Stimulated activated CD4-positive, alpha-beta T cell treated with anti-CD3 and anti-CD28 coated beads, TNF-alpha, amount 100 ng/mL, for 1 hour (primary cell): ENCODE measurements at places on chromosomes 12 and 14.

DNA sequence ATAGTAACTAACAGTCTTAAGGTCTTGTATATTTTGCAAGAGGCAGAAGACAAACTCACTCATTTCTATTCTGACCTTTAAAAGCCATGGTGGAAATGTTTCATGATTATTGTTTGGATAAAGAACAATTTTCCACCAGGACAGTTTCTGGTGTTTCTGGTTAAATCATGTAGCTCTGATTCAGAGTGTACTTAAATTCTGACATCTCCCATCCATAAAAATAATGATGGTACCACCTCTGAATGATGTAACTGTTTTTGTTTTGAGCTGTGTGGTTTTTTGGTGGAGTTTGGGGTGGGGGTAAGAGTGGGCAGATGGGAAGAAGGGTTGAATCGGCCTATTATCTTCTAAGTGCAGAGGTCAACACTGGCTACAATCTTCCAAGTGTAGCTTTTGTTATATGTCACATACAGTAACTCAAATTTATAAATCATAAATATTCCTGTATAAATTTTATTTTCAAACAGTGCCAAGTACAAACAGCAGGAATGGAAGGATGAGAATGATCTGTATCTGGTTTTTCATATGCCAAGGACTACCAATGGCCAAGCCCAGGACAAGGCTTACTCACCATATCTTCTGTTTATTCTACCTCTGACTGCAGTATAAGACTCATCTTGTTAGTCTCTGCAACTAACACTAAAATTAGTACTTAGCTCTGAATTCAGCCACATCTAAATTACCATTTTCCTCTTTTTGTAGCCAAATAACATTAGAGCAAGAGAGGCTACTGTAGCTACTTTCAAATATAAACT is 108.7 kb downstream of the BCAT1 start:
- no peak for DNase-seq

DNA sequence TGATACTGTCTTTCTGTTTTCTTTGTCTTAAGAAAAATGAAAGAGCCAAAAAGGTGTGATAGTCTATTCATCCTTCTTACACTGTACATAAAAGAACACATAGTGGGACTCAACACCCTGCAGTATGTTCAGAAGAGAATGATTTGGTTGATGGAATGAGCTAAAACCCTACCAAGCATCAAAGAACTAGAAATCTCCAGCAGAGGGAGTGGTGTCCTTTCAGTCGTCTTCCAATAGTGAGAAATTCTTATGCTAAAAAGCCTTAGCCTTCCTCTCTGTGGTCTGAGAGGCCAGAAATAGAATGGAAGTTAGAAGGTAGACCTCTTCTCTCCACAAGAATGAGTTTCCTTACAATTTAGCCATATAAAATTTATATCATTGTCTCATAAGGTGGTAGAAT is 393.4 kb upstream of the SEL1L start:
- DNase-seq, result no peak

DNA sequence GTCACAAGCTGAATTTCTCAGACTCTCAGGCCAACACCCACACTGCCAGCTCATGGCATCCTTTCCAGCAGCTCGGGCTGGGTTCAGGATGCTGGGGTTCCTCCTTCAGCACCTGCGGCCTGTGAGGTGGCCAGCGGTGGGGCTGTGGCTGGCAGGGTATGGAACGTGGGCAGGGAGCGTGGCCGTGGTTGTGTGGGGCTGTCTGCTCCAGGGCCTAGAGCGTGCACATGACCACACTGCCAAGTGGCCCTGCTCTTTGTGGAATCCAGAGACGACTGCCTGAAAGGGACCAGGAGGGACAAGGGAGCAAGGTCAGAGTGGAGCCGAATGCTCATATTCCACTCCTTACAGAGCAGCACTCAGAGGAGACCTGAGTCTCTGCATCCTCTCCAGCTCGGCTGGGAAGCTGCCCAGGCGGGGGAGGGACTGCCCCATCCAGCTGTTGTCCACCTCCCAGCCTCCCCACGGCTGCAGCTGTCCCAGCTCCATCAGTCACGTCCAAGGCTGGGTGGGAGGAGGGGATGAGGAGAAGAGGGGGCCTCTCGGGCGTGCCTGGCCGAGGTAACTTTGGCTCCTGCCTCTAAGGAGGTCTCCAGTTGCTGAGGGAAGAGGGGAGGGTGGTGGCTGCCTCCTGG is 71.3 kb downstream of the TSPAN9 start:
- DNase-seq, result no peak

- no peak for DNase-seq
Observed at GRCh38 chr14:26137161-26137560, 460.7 kb downstream of the NOVA1 start.

DNA sequence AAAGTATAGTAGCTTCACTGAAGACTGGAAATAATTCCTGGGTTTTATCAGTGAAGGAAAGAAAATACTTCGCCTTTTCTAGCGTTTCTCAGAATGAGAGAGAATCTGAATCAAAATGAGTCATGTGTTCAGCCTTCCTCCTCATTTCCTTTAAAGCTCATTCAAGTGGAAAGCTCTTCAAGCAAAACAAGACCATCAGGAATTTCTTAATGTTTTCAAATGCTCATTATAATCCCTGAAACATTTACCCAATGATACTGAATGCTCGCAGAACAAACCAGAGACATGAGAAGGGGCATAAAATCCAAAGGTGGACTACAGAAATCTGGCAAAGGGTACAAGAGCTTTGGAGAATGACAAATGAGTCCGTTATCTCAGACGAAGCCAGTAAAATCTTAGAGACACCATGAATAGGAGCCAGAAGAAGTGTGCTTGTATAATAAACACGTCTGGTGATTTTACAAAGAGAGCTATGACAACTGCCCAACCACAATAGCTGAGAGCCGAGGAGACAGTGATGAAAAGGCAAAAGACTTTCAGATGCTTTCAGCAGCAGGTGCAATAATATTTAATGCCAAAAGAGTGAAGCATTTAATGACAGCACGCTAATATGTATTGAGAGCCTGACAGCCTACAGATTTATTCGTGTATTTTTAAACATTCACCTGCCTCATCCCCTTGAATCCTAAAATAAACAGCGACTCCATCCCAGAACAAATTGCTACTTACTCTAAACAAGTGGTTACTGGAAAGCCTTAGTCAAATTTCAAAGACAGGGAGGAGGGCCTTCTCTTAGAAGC is 19.0 kb downstream of the SPRING1 start:
- DNase-seq, result no peak

- DNase-seq, result no peak
Observed at GRCh38 chr12:7991535-7991934, 41.0 kb upstream of the FOXJ2 start.

GRCh38 chr12:128783129-128783574 is 40.6 kb downstream of the SLC15A4 start:
- no peak for DNase-seq

DNA sequence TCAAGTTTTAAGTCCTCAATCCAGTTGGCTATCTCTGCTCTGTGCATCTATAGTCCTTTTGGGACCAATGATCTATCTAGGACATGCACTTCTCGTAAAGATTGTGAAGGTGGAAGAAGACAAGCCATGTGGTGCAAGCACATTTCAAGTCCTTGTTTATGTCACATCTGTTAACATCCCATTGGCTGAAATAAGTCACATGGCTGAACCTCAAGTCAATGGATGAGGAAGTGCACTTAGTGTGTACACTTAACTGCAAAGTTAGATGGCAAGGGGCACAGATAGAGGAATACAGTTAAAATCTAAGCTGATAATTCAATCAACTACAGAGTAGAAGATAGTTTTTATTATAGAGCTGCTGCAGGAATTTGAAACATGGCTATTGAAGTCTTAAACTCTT is 362.8 kb upstream of the TBX3 start:
- no peak for DNase-seq

GRCh38 chr14:91284791-91285548 is 40.5 kb upstream of the GPR68 start:
- DNase-seq, result no peak

- no peak for DNase-seq
Observed at GRCh38 chr12:94244165-94245133, 96.1 kb downstream of the PLXNC1 start.

- no peak for DNase-seq
Observed at GRCh38 chr14:28121512-28122297, 644.9 kb upstream of the FOXG1 start.

GRCh38 chr14:52950410-52950897 is 396 bp downstream of the FERMT2 start:
- DNase-seq, result no peak

GRCh38 chr12:51721282-51721940 is 127.1 kb downstream of the FIGNL2 start:
- DNase-seq, result no peak

- DNase-seq, result no peak
Observed at GRCh38 chr12:21894792-21895595, 46.2 kb downstream of the ABCC9 start.

DNA sequence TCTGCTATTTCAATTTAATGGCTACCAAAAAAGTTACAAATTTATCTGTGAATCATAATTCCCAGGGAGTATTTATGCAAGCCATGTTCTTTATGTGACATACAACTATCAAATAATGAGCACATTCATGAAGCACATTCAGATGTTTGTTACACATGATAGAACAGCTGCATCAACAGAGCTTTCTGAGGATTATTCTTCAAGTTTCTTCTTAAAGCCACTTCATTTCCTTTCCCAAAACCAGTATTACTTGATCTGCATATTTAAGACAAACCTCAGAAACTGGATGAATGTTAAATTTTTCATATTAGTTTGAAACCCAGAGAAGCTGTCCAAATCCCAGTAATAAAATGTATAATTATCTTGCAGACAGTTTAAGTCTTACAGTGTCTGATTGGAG is 73.6 kb upstream of the SOX5 start:
- DNase-seq, result no peak

DNA sequence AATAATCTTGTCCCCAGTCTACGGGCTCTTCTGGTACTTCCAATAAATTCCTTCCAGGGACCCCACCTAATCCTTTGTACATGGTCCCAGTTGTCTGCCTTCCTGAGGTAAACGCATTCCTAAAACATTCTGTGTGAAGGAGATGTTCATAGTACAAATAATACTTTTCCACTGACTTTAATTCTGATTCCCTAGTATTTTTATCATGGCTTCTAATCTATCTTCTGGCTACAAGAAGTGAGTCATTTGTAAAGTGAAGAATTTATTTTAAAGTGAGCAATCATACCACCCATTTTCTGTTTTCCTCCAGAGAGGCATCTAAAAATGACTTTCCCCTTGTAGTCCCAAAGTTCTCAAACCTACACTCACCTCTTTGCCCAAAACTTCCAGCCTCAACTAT is 65.9 kb upstream of the NUDT4 start:
- DNase-seq, result no peak

DNA sequence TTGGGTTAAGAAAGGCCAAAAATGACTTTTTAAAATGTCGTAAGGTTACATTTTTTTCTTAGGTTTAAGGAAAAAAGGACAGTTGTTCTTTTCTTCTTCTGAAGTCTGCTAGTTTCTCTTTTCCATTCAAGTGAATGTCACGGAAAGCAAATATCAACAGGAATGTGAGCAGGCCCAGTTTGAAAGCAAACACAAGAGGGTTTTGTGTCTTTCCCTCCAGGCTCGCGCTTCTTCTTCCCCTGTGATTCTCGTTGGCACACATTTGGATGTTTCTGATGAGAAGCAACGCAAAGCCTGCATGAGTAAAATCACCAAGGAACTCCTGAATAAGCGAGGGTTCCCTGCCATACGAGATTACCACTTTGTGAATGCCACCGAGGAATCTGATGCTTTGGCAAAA is 85.4 kb downstream of the LRRK2 start:
- no peak for DNase-seq

- no peak for DNase-seq
Observed at GRCh38 chr12:28704477-28705169, 444.5 kb upstream of the FAR2 start.

GRCh38 chr12:111991946-111992345 is 21.0 kb downstream of the TMEM116 start:
- DNase-seq, result no peak

DNA sequence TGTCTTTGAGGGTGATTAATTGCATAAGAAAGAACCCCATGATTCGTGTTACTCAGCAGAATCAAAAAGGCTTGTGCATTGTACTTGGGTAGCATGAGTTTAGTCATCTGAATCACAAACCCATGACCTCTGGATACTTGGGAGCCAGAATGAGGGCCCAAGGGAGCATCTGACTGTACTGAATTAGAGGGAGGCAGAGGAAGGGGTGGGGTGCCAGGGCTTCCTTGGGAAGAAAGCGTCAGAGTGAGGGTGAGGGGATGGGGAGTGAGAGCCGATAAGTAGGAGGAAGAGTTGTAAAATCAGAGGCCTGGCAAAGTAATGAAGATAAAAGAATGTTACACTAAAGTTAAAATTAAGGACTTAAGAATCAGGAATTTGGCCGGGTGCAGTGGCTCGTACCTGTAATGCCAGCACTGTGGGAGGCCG is 29.8 kb downstream of the GPRC5D start:
- DNase-seq, result no peak

- no peak for DNase-seq
Observed at GRCh38 chr12:42094277-42094676, 50.4 kb downstream of the GXYLT1 start.

- DNase-seq, result no peak
Observed at GRCh38 chr12:13404111-13404628, 207.6 kb downstream of the EMP1 start.

DNA sequence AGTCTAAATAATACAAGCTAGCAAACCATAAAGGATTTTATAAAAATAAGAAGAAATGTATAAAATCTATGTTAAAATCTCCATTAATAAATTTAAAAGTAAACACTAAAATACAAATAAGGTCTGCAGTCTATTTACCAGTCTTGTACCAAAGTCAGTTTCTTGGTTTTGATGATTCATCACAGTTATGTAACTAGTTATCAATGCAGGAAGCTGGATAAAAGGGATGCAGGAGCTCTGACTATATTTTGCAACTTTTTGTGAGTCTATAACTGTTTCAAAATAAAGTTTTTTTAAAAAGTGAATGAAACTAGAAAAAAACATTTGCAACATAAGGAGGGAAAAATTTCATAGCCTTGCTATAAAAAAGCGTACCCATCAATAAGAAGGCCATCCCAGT is 151.5 kb downstream of the DERA start:
- DNase-seq, result no peak

DNA sequence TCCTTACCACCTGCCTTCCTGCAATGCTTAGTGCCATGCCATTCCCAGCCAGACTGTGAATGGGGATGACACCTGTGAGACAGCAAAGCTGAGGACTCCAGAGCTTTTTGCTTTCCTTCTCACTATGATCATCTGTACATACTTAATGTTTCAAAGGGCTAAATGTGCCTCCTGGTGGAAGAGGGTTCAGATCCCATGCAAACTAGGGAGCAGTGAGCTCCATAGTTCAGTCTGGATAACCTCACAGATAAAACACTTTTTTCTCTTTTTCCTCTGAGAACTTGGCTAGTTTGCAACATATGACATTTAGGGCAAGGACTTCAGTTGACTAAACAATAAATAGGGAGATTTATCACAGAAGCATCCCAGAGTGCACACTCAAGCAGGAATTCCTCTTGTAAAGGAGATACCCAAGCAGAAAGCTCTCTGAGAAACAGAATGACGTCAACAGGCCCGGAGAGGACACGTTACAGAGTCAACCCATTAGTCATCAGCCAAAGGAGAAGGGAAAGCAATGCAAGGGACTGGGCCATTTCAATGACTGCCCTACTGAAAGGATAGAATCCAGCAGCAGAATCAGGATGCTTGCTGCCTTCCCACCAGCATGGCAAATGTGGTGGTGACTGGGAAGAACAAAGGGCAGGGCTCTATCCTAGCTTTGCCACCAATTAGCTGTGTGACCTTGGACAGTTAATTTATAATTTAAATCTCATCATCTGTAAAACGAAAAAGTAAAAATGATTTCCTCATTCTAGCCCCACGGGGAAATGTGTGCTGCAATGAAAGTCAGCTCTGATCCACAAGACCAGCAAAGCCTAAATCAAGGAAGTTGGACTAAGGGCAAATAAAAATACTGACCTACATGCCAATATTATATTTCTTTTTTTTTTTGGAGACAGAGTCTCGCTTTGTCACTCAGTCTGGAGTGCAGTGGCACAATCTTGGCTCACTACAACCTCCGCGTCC is 80.8 kb upstream of the ACTN1 start:
- no peak for DNase-seq
